Adipocyte (in vitro differentiated cells): ENCODE measurements at places on chromosomes 11 and 22.

- no peak for DNase-seq
Observed at GRCh38 chr22:43542681-43543521, 131.1 kb downstream of the MPPED1 start.

DNA sequence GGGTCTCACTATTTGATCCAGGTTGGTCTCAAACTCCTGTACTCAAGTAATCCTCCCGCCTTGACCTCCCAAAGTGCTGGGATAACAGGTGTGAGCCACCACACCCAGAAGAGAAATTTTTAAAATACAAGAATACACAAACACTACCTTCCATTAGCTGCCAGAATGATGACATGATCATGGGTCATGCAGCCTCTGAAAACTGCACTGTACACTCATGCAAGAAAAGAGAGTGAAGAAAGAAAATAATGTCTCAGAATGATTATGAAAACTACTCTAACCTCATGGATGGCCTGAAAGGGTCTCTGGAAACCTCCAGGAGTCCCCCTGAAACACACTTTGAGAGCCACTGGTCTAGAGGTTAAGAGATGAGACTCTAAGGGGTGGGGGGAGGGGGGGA, 18.8 kb downstream of the VPS37C start:
- no peak for DNase-seq

GRCh38 chr22:38699143-38699542, 1.6 kb downstream of the JOSD1 start:
- no peak for DNase-seq

- DNase-seq: peak; percentile 21
Observed at GRCh38 chr11:66183494-66184048, 84.9 kb upstream of the RAB1B start.

DNA sequence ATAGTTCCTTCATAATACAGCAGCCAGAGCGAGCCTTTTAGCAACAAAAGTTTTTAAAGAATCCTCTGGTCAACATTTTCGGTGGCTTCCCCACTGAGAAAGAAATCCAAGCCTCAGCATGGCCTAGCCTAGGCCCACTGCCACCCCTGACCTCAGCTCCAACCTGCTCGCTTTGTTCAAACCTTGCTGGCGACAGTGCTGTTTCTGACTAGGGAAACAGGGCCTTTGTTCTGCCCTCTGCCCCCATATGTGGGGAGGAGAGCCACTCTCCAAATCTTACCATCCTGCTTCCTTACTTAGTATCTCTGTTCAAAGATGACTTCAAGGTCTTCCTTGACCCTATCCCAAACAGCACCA, 95.8 kb downstream of the CCDC83 start:
- DNase-seq: no peak

- DNase-seq: no peak
Observed at GRCh38 chr11:10505278-10506007, 35.5 kb downstream of the RNF141 start.

DNA sequence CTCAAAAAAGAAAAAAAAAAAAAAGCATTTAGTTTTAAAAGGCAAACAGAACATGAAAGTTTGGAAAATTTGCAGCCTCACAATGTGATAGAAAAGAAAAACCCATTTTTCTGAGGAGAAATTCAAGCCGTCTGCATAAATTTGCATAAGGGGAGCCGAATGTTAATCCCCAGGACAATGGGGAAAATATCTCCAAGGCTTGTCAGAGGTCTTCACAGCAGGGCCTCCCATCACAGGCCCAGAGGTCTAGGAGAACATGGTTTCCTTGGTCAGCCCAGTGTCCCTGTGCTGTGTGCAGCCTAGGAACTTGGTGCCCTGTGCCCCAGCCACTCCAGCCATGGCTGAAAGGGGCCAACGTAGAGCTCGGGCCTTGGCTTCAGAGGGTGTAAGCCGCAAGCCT, 109.1 kb downstream of the TRIM44 start:
- DNase-seq: no peak

GRCh38 chr11:214083-214482, 6.6 kb downstream of the RIC8A start:
- no peak for DNase-seq

DNA sequence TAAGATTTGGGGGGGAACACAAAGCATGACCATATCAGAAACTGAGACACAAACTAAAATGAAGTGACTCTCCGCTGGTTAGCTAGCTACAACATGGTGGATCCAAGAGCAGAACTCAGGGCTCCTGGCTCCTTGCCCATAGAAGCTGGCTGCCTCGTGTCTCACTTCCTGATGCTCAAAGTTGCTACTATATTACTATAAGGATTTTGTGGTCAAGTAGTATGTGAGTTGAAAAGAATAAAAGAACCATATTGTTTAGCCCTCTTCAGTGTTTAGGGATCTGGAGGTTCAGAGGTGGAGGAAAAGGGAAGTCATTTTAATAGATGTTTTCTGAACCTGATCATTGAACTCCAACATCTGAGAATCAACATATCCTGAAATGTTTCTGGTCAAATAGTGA, 16.9 kb upstream of the SIK2 start:
- peak; percentile 49 for DNase-seq

DNA sequence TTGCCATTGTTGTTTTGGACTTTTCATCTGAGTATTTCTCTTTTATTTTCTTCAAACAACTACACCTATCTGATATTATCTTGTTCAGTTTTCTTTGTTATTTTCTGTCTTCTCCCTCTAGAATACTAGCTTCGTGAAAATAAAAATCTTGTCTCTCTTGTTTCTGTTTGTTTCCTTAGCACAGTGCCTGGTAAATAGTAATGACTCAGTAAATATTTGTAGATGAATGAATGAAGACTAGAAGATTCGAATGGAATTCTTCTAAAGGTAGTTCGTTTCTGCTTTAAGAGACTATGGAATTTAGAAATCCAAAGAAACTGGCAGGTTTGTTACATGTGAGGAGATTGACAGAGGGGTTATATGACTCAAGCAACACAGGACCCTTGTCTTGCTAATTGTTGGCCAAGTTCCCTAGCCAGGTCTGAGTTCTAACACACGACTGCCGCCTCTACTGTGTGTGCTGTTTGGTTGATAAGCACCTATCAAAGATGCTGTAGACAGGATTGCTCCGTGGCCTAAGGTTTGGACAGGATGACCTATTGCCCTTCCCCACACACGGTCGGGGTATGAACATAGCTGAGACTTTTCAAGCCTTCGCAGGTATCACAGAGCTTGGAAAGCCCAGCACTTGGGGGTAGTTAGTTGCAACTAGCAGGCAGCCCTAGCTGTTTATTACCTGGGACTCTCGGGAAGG, 831 bp upstream of the TMEM135 start:
- DNase-seq: no peak

- DNase-seq: no peak
Observed at GRCh38 chr22:23678133-23678532, 12.7 kb upstream of the RGL4 start.

DNA sequence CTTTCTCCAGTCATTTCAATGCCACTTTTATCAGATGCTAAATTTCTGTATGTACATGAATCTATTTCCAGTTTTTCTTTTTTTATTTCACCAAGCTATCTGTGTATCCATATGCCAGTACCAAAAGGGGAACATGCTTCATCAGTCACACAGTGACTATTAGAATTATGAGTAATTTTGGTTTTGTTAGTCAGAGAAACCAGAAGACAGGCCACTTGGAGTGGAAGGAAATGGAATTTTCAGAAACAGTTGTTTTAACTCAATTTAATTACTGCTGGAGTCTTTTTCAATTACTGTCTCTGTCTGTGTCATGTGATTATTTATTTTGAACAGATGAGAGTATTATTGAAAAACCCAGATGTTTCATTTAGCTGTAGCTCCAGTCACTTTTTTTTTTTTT, 84.6 kb upstream of the ANO3 start:
- DNase-seq: peak; percentile 64

GRCh38 chr11:63839508-63840355, 822 bp downstream of the MARK2 start:
- DNase-seq: peak; percentile 57

GRCh38 chr22:23067023-23067650, 3.2 kb upstream of the GNAZ start:
- DNase-seq: no peak

GRCh38 chr11:129732941-129733340, 82.7 kb upstream of the TMEM45B start:
- DNase-seq: no peak
